Lower lobe of right lung (tissue), 2 donors: ENCODE measurements at places on chromosomes 3 and 15. TPM values are rescaled to one million over a fixed set of nuclear protein-coding genes. Genes with fewer than 3 reads are reported as not detected.

Gene GOLGA6D
- total RNA-seq, result not detected

Gene USF3
- total RNA-seq, result 20.9 TPM

Gene ROPN1
- not detected for total RNA-seq

Gene MFN1
- 45.9 TPM for total RNA-seq

Gene MYL3
- total RNA-seq, result 2.0 TPM

Gene ARHGAP11A
- 4.9 TPM for total RNA-seq

Gene PATL2
- 4.5 TPM for total RNA-seq

Gene PYDC2
- not detected for total RNA-seq

Gene PRC1
- 6.7 TPM for total RNA-seq

Gene NPAP1
- 0.12 TPM for total RNA-seq

Gene BSN
- total RNA-seq, result 0.35 TPM

Gene SEC22A
- total RNA-seq, result 15.5 TPM

Gene CAMK2N2
- not detected for total RNA-seq

DNA sequence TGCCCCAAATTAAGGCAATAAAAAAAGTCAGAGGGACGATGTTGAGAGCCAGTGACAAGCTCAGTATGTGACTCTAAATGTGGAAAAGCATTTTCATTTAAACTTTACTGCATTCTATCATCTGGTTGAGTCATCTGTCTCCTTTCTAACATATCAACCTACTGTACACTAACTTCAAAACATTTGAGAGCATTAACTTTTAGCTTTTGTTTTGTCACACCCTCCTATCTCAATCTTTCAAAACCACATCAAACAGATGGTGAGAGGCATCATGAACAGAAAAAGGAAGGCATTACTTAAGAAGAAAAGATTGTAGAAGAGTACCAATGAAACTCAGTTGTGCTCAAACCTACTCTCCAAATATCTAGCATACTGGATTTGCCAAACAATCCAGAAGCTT lies 4.8 kb downstream of the LRRC58 start:
- H3K27me3 ChIP-seq, result no peaks in the 10 kb centered on the region
- DNase-seq, result no peak
- peaks cover 40% of the 10 kb centered on the region for H3K4me1 ChIP-seq
- H3K27ac ChIP-seq, result no peak overlapping the region
- no peak overlapping the region for H3K4me3 ChIP-seq

- H3K4me3 ChIP-seq, result no peak overlapping the region
- H3K27me3 ChIP-seq, result no peaks in the 10 kb centered on the region
- H3K36me3 ChIP-seq, result no peaks in the 10 kb centered on the region
- H3K27ac ChIP-seq, result no peak overlapping the region
- no peaks in the 10 kb centered on the region for H3K4me1 ChIP-seq
- DNase-seq, result no peak
These were observed 311.5 kb upstream of the THBS1 start for GRCh38 chr15:39269352-39269751.

DNA sequence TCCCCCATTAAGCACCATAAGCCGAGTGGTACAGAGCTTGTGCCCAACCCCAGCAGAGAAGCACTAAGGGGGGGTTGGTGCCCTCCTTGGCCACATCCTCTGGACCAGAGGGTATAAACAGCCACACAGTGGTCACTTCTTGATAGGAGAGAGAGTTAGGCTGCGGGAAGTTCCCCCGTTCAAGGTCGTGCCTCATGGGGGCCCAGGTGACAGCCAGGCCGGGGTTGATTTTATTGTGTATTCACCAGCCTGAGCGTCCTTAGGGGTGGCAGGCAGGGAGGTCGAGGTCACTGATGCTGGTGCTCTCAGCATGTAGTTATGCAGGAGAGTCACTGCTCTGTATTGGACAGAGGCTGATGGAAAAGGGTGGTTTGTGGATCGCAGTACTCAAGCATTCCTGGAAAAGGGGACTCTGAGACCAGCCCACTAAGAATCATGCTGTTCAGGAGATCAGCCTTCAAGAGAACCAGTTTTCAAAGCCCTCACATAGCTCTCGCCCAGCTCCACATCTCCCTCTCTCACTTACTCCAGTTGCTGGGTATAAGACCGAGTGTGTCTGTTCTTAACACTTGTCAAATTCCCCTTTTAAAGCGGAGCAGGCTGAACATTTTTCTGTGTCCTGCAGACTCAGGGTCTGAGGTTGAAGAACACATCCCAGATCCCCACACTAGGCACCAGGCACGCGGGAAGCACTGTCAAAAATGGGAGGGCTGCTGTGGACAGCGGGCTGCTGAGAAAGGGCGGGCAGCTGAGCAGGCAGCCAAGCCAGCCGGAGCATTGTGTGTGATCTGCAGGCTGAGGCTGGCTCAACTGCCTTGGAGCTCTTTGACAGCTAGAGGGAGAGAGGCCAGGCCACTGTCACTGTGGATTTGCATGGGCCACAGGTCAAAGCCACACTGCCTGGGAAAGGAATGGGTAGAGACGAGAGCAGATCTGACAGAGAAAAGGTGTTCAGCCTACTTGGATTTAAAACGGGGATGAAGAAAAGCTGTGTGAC lies 279.3 kb upstream of the LRRFIP2 start:
- H3K27me3 ChIP-seq, result peaks cover 18% of the 10 kb centered on the region
- H3K4me1 ChIP-seq, result peaks cover 69% of the 10 kb centered on the region
- H3K27ac ChIP-seq, result peak overlapping the region; percentile 78

- no peak overlapping the region for H3K4me3 ChIP-seq
- H3K36me3 ChIP-seq, result no peaks in the 10 kb centered on the region
- H3K27me3 ChIP-seq, result peaks cover 26% of the 10 kb centered on the region
- no peak for DNase-seq
- no peak overlapping the region for H3K27ac ChIP-seq
These were observed 53.6 kb downstream of the RHCG start for GRCh38 chr15:89442671-89443307.

DNA sequence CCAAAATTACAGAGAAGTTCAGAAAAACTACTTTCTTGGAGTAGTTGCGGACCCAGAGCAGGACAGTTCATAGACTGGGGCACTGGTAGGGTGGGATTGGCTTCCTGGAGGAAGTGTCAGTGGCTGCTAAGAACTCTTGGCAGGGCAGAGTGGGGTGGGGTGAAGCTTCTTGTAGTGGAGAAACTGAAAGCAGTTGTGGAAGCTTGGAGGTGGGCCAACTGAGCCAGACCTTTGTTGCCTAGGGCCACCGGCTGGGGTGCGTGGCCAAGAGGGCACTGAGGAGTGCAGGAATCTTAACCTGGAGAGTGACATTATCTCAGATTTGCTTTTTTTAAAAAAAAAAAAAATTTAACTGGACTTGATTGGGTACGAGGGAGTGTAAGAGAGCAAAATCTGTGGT lies 3.1 kb downstream of the KAT2B start:
- no peaks in the 10 kb centered on the region for H3K27me3 ChIP-seq
- peak overlapping the region; percentile 43 for H3K4me3 ChIP-seq
- H3K4me1 ChIP-seq, result peaks cover 53% of the 10 kb centered on the region
- DNase-seq, result peak; percentile 92

GRCh38 chr3:133196527-133196926 lies 158.3 kb downstream of the TMEM108 start:
- no peak overlapping the region for H3K4me3 ChIP-seq
- no peak for DNase-seq
- H3K4me1 ChIP-seq, result no peaks in the 10 kb centered on the region
- H3K27me3 ChIP-seq, result no peaks in the 10 kb centered on the region
- no peak overlapping the region for H3K27ac ChIP-seq

DNA sequence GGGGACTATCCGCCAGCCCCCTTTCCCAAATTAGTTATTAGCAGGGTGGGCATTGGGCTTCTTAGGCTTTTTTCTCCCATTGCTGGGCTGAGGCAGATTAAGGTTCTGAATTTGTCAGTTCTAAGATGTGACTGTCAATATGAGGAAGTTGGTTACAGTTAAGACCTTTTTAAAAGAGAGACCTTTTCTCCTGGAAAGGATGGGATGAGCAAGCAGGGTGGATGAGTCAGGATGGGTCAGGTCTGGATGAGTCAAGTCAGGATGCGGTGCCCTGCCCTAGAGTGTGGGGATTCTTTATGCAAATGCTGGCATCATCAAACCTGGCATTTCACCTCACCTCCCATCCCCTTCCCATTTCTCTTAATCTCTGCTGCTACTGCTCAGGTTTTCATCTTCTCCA lies 1.9 kb downstream of the AEN start:
- DNase-seq, result no peak
- peaks cover 60% of the 10 kb centered on the region for H3K4me1 ChIP-seq
- no peaks in the 10 kb centered on the region for H3K27me3 ChIP-seq
- peak overlapping the region; percentile 90 for H3K4me3 ChIP-seq
- H3K27ac ChIP-seq, result no peak overlapping the region

- no peaks in the 10 kb centered on the region for H3K36me3 ChIP-seq
- no peak overlapping the region for H3K4me3 ChIP-seq
- no peaks in the 10 kb centered on the region for H3K27me3 ChIP-seq
- no peak for DNase-seq
- H3K4me1 ChIP-seq, result peaks cover 10% of the 10 kb centered on the region
- no peak overlapping the region for H3K27ac ChIP-seq
These were observed 38.6 kb upstream of the HES1 start for GRCh38 chr3:194097141-194097882.

DNA sequence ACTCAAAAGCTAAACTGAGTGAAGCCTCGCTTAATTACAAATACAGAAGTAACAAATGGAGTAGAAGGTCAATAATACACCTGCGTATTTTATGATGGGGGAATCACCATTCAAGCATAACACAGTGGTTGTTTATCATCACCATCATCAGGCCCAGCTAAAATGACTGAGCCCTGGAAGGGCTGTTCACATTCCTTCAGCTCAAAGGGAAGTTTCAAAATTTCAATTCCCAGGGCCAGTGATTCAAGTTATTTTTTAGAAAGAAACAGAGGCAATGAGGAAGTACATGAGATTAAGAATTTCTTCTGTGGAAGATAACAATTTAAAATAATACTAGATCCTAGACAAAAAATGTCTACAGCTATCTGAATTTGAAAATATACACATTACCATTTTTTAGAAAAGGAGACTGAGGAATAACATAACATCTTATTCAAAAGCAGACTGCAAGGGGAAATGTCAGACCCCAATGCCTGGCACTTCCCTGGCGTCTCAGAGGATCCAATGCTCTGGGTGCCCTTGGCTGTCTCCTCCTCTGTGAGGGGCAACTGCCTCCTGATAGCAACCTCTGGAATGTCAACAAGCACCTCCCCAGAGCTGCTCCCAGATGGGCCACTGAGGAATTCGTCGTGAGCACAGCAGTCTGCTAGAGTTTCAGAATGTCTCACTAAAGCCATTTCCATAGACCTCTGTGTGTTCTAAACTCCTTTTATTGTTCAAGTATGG lies 22.8 kb downstream of the EHD4 start:
- peaks cover 55% of the 10 kb centered on the region for H3K36me3 ChIP-seq
- peaks cover 47% of the 10 kb centered on the region for H3K4me1 ChIP-seq
- no peak for DNase-seq
- H3K27ac ChIP-seq, result peak overlapping the region; percentile 32
- H3K27me3 ChIP-seq, result no peaks in the 10 kb centered on the region
- H3K4me3 ChIP-seq, result no peak overlapping the region

DNA sequence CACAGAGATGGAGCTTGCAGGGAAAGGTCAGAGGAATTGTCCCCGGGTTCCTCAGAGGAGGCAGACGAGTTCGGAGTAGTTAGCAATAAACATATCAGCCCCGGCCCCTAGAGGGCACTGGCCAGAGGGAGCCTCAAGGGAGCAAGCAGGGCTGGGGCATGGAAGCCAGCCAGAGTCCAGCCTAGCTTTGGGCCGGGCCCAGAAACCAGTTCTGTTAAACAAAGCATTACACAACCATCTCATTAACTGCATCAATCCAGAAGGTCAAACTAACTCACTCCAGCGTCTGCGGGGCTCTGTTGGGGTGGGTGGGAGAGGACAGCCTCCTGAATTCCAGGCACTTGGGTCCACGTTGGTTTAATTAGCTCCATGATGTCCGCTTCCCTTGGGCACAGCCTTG lies 41.0 kb upstream of the IREB2 start:
- H3K4me1 ChIP-seq, result peaks cover 8% of the 10 kb centered on the region
- no peaks in the 10 kb centered on the region for H3K27me3 ChIP-seq
- no peak overlapping the region for H3K27ac ChIP-seq
- no peak overlapping the region for H3K4me3 ChIP-seq
- peak; percentile 84 for DNase-seq

- H3K36me3 ChIP-seq, result no peaks in the 10 kb centered on the region
- H3K4me3 ChIP-seq, result no peak overlapping the region
- H3K27me3 ChIP-seq, result no peaks in the 10 kb centered on the region
- DNase-seq, result no peak
These were observed 30.3 kb downstream of the SETD2 start for GRCh38 chr3:47133641-47134040.

- H3K4me1 ChIP-seq, result peaks cover 5% of the 10 kb centered on the region
- DNase-seq, result no peak
- no peaks in the 10 kb centered on the region for H3K36me3 ChIP-seq
- H3K27ac ChIP-seq, result no peak overlapping the region
These were observed 16.1 kb upstream of the SLMAP start for GRCh38 chr3:57740027-57740426.

GRCh38 chr3:120678331-120678947 lies 3.6 kb downstream of the HGD start:
- DNase-seq, result no peak
- peaks cover 18% of the 10 kb centered on the region for H3K4me1 ChIP-seq
- H3K27ac ChIP-seq, result peak overlapping the region; percentile 65
- no peaks in the 10 kb centered on the region for H3K27me3 ChIP-seq
- H3K4me3 ChIP-seq, result peak overlapping the region; percentile 17
- no peaks in the 10 kb centered on the region for H3K36me3 ChIP-seq

GRCh38 chr15:79994615-79995014 lies 23.6 kb upstream of the BCL2A1 start:
- no peak for DNase-seq
- H3K36me3 ChIP-seq, result no peaks in the 10 kb centered on the region
- no peaks in the 10 kb centered on the region for H3K27me3 ChIP-seq
- no peak overlapping the region for H3K27ac ChIP-seq
- H3K4me1 ChIP-seq, result peaks cover 6% of the 10 kb centered on the region

DNA sequence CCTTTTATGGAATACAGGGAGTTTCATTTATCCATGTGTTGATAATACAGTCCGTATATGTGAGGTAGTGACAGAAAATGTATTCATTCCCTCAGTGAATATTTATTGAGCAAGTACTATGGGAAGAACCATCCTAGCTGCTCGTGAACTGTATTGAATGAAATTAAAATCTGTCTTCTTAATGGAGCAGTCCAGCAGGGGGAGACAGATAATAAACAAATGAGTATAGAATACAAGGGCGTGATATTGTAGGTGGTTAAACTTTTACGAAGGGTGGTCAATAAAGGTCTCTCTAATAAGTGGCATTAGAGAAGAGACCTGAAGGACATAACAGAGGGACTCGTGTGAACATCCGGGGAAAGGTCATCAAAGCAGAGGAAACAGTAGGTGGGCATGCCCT lies 62.7 kb upstream of the OSTN start:
- no peak overlapping the region for H3K4me3 ChIP-seq
- H3K27me3 ChIP-seq, result no peaks in the 10 kb centered on the region
- H3K36me3 ChIP-seq, result no peaks in the 10 kb centered on the region
- no peaks in the 10 kb centered on the region for H3K4me1 ChIP-seq
- no peak overlapping the region for H3K27ac ChIP-seq
- no peak for DNase-seq
